ENCODE measurements at places on chromosomes 4 and X. TPM values are rescaled to one million over a fixed set of nuclear protein-coding genes. Genes with fewer than 3 reads are reported as not detected.
A peak's percentile ranks its signal among the peaks of the same experiment; 100 is the strongest.

Gene AFF2
- 0.27 TPM for total RNA-seq

Gene RAB41
- not detected for total RNA-seq

DNA sequence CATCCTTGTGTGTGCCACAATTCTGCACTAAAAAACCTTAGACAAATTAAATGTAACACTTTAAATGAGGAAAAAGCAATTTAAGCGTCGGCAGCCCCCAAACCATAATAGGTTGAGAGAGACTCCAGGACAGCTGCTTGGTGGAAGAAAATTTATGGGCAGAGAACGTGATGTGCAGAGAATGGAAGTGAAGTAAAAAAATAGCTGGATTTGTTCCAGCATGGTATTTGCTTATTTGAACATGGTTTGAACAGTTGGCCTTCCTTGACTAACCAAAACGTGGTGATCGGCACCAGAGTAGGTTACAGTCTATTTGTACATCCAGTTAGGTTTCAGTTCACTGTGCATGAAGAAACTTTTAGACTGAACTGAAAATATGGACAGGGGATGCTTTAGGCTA, 343.0 kb upstream of the CPEB2 start:
- DNase-seq, result no peak
- H3K27ac ChIP-seq, result no peak overlapping the region
- H3K4me1 ChIP-seq, result no peaks in the 10 kb centered on the region
- H3K4me3 ChIP-seq, result no peak overlapping the region

DNA sequence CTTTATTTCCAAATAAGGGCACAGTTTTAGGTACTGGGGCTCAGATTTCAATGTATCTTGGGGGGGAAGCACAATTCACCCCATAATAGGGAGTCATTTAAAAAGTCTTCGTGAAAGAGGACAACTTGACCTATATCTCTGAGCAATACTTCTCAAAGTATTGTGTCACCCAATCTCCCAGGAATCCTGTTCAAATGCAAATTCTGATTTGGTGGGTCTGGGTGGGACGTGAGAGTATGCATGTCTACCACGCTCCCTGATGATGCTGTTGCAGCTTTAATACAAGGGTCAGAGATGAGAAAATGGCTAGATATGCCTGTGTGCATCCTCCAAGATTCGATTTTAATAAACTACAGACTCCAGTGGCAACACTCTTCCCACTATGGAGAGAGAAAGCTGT, 514.8 kb downstream of the BCOR start:
- no peak overlapping the region for H3K27ac ChIP-seq
- no peak overlapping the region for H3K4me3 ChIP-seq
- H3K27me3 ChIP-seq, result no peaks in the 10 kb centered on the region
- no peaks in the 10 kb centered on the region for H3K36me3 ChIP-seq
- no peaks in the 10 kb centered on the region for H3K4me1 ChIP-seq

- no peak for DNase-seq
- peaks cover 21% of the 10 kb centered on the region for H3K4me1 ChIP-seq
- no peak overlapping the region for H3K4me3 ChIP-seq
These were observed 30.3 kb downstream of the NFKB1 start for GRCh38 chr4:102531462-102531861.

- DNase-seq, result peak; percentile 62
- H3K4me3 ChIP-seq, result peak overlapping the region; percentile 81
- peaks cover 62% of the 10 kb centered on the region for H3K4me1 ChIP-seq
- H3K36me3 ChIP-seq, result peaks cover 16% of the 10 kb centered on the region
- H3K27ac ChIP-seq, result peak overlapping the region; percentile 93
These were observed 2.7 kb downstream of the ABCD1 start for GRCh38 chrX:153727123-153727931.

- H3K4me3 ChIP-seq, result no peak overlapping the region
- no peak overlapping the region for H3K27ac ChIP-seq
- H3K36me3 ChIP-seq, result no peaks in the 10 kb centered on the region
These were observed 105.9 kb downstream of the APBB2 start for GRCh38 chr4:41108481-41108880.

Data from left ventricle myocardium inferior (tissue), 1 donor.